ENCODE measurements at places on chromosomes 6 and 20. TPM values are rescaled to one million over a fixed set of nuclear protein-coding genes. Genes with fewer than 3 reads are reported as not detected.

- H3K36me3 ChIP-seq, result peaks cover 15% of the 10 kb centered on the region
- H3K27me3 ChIP-seq, result peaks cover 16% of the 10 kb centered on the region
- peak overlapping the region; percentile 62 for H3K4me3 ChIP-seq
- no peak for DNase-seq
Measured at GRCh38 chr6:158559338-158559894, 475 bp upstream of the TMEM181 start.

DNA sequence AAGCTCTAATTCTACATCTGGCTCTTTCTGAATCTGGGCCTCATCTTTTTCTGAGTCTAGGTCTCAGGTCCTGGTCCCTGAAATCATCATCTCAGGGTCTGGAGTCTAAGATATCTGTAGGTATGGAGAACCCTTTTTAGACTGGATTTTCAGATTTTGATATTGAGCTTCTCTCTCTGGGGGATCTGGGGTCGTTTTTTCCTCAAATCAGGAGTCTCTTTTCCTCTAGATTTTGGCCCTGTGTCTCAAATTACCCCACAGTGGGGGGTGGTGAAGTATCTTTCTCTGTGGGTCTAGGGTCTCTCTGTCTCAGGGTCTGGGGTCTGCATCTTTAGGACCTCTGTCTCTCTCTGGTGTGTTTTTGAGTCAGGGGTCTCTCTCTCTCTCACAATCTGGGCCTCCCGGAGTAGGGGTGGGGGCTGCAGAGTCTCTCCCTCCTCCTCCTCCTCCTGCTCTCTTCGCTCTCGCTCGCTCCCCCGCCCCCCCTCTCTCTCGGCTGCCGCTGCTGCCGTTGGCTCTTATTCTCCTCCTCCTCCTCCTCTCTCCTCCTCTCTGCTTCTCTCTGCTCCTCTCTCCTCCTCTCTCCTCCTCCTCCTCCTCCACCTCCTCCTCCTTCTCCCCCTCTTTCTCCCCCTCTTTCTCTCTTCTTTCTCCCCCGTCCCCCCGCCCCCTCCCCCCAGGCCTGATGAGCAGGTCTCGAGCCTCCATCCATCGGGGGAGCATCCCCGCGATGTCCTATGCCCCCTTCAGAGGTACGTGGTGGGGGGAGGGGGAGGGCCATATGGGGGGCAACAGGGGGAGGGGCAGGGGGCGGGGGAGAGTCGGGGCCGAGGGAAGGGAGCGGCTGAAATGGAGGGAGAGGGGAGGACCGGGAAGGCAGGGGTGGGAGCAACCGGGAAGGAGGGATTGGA is at the start of gene SYNGAP1:
SYNGAP1 (plus strand) TSS at position 486 of the 911 bp plus-strand sequence; CDS start at position 686, 200 bp downstream.
- peak within 1 kb of the TSS; percentile 97 for H3K27ac ChIP-seq
- H3K4me1 ChIP-seq, result peaks cover 71% of the 10 kb centered on the region
- peak within 1 kb of the TSS; percentile 95 for H3K4me3 ChIP-seq
- H3K36me3 ChIP-seq, result peaks cover 25% of the 10 kb centered on the region
- DNase-seq, result peak; percentile 56
- peaks cover 3% of the 10 kb centered on the region for H3K27me3 ChIP-seq

DNA sequence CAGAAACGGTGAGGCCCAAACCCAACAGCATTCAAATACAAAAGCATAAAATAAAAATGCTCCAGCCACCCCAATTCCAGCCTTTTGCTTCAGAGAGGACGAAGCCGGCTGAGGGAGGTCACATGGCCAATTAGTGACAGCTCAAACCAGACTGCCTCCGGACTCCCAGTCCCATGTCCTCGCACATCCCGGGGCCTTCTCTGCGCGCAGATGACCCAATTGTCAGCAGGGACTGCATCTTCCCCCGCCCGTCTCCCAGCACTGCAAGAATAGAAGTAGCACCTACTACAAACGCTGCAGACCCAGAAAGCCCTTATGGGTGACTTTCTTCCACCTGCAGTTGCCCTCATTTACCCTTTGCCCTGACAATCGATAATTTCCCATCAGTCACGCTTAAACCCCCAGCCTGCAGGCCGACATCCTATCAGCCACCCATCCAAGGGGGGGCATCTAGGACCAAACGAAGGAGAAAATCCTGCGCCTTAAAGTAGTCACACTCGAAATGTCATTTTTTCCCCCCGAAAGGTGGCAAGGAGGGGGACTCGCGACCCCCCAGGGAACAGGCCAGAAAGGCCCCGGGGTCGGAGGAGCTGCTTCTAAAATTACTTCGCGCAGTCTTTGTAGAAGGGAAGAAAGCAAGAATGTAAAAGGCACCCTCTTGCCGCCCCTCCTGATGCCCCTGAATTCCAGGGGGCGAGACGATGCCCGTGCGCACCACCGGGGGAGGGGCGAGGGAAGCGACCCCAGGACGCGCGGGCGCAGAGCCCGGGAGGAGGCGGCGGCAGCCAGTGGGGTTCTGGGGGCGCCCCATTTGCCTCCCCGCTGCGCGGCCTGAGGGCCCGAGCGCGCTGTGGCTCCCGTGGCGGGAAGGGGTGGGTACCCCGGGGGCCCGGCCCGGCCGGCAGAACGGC is 792 bp downstream of the SLC23A2 start:
- H3K4me1 ChIP-seq, result peaks cover 40% of the 10 kb centered on the region
- DNase-seq, result peak; percentile 21
- peak overlapping the region; percentile 87 for H3K27ac ChIP-seq
- peak overlapping the region; percentile 87 for H3K4me3 ChIP-seq
- peaks cover 7% of the 10 kb centered on the region for H3K27me3 ChIP-seq

DNA sequence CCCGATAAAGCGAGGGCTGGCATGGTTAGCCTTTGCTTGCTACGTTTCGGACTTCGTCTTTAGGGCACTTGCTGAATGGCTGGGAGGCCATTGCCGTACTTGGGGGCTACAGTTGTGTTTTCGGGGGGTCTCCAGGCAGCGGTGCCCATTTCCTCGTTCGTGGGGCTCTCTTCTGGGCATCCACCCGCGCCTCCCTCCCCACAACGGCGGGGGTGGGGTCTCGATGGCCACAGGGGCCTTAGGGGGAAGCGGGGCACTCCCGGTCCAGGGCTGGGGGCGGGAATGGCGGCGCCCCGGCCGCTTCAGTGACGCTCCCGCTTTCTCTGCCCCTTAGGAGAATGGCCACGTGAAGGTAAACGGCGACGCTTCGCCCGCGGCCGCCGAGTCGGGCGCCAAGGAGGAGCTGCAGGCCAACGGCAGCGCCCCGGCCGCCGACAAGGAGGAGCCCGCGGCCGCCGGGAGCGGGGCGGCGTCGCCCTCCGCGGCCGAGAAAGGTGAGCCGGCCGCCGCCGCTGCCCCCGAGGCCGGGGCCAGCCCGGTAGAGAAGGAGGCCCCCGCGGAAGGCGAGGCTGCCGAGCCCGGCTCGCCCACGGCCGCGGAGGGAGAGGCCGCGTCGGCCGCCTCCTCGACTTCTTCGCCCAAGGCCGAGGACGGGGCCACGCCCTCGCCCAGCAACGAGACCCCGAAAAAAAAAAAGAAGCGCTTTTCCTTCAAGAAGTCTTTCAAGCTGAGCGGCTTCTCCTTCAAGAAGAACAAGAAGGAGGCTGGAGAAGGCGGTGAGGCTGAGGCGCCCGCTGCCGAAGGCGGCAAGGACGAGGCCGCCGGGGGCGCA is 2.4 kb downstream of the MARCKS start:
- peaks cover 27% of the 10 kb centered on the region for H3K27me3 ChIP-seq
- peaks cover 16% of the 10 kb centered on the region for H3K4me1 ChIP-seq
- H3K4me3 ChIP-seq, result peak overlapping the region; percentile 40
- no peak overlapping the region for H3K27ac ChIP-seq

DNA sequence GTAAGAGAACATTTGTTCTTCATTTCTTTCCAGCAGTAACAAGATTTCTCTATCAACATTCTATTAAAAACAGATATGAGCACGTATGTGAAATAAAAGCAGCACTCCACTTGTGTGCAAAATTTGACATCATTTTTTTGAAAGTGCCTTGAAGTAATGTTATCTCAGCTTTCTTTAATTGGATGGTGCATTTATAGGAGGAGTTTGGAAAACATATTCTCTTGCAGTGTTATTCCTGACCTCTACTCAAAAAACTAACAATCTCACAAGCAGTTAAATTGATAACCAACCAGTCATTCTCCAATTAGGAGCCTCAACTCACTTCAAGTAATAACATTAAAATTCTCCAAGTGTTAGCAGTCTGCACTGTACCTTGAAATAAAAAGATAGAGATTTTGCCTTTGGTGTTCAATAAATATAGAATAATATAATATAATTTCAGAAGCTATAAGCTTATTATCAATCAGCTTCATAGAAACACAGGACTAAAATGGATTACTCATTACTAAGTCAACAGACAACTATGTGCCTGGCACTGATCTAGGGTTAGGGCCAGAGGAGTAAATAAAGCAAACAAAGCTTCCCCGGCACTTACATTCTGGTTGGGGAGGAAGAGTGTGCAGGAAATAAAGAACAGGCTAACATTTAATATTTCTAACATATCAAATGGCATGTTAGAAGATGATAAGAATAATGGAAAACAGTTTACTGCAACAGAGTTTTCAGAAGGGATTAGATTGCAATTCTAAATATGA is 149.0 kb upstream of the SGK1 start:
- no peak for DNase-seq
- no peak overlapping the region for H3K4me3 ChIP-seq
- H3K4me1 ChIP-seq, result no peaks in the 10 kb centered on the region

ZNF133 gene
- 9.2 TPM for total RNA-seq

All from activated CD4-positive, alpha-beta T cell treated with anti-CD3 and anti-CD28 coated beads, Interleukin-2, amount 10 ng/mL, durations not matched to agents 7 days and 5 days (primary cell).